ENCODE measurements at places on chromosomes 11 and 22.

DNA sequence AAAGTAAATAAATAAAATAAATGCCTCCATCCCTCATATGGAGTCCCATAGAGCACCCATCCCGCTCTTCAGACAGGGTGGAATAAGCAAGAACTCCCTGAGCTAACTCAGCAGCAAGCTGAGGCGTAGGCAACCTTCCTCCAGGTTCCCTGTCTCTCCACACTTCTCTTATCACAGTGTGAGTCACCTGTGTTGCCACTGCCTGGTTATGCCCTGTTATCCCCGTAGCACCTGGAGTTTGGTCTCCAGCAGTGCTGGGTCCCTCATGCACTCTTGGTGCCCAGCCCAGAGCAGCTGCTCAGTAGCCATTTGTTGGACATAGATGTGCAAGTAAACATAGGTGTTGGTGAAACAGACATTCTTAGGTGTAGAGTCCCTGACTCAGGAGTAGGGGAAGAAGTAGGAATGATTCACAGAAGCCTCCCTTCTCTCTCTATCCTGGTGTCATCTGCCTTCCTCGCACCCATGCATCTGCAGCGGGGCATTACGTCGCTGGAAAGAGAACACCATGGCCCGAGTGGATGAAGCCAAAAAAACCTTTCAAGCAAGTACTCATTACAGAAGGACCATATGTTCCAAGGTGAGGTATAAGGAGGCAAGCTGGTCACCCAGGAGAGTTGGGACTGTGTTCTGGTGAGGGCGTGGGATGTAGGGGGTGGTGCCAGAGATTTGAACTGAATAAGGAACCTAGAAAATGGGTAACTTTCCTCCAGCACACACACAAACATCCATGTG, 56.0 kb downstream of the PISD start:
- peak; percentile 85 for DNase-seq

DNA sequence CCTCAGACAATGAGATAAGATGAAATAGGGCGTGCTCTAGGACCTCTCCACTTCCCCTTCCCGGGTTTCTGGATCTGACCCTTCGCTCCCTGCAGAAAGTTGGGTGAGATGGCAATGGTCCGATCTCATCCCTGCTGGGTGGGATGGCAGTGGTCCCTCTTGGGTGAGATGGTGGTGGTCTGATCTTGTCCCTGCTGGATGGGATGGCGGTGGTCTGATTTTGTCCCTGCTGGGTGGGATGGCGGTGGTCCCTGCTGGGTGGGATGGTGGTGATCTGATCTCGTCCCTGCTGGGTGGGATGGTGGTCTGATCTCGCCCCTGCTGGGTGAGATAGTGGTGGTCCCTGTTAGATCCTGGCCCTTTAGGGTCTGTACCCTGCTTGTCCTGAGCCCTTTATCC, 21.3 kb downstream of the ST14 start:
- no peak for DNase-seq

GRCh38 chr11:113465786-113466185, 9.4 kb downstream of the DRD2 start:
- no peak for DNase-seq

- DNase-seq: no peak
Measured at GRCh38 chr11:35553831-35554230, 28.4 kb upstream of the PAMR1 start.

DNA sequence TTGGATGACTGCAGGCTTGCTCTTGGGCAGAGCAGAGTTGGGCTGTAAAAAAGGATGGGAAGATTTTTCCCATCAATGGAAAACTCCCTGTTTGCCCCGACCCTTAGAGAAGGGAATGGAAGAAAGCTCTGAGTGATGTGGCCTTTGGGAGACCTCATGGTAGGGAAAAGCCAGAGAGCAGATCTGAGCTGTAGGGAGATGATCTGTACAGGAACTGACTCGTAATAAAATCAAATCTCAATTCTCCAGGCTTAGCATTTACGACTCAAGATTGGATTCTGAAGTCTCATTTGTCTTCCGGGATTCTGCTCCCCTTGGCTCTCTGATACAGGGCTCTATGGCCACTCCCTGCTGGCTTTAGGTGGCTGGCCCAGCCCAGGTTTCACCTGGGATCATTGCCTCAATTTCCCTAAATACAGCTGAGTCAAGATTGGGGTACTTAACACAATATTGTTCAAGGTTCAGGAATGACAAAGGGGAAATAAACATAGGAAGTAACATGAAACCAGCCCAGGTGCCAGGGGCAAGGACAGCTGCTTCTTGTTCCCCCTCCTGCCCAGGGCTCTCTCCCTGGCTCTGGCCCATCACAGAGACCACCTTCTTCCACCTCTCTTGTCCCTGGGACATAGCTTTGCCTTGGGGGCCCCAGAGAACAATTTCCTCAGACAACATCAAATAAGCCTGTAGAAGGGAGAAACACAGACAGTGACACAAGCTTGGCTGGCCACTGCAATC, 38.4 kb upstream of the THY1 start:
- DNase-seq: no peak

DNA sequence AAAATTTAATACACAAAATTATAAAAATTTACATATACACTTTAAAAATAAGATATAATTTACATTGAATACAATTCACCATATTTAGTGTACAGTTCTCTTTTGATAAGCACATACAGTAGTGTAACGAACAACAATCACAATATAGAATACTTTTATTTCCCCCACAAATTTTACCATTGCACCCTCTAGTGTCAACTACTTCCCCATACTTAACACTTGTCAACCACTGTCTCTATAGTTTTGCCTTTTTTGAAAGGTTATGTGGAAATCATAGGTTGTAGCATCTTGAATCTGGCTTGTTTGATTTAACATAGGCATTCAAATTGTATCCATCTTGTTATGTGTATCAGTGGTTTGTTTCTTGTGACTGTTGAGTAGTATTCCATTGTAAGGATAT, 21.3 kb upstream of the PANX1 start:
- DNase-seq: no peak

DNA sequence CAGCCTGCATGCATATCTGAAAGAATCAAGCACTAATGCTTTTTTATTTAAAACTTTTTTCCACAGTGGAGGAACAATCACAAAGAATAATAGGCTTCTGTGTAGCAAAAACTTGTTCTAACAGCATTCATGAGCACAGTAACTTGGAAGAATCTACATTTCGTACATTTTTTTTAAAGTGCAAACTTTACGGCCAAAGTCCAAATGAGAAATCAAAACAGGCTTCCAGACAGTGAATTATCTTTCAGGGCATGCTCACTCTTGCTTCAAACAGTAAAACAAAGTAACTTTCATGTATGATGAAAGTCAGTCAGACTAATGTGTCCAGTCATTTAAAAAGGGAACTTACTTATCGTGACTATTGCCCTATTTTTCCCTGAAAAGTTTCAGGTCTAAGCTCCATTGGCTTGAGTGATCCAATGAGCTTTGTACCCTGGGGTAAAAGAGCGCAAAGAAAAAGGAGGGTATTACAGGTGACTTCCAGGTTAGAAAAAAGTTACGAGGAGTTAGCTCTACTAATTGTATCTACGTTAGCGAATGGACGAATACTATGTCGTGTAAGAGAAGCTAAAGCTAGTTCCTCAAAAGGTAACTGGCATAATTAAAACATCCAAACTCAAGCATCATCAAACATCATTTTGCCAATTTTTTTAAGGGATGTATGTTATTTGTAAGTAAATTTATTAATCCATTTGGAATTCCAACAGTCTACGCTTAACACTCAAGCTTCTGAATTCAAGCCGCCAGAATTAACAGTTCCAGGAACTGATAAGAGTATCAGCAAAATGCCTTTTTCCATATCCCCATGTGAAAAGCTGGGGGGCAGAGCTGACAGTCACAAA, 1.7 kb downstream of the PICALM start:
- no peak for DNase-seq

DNA sequence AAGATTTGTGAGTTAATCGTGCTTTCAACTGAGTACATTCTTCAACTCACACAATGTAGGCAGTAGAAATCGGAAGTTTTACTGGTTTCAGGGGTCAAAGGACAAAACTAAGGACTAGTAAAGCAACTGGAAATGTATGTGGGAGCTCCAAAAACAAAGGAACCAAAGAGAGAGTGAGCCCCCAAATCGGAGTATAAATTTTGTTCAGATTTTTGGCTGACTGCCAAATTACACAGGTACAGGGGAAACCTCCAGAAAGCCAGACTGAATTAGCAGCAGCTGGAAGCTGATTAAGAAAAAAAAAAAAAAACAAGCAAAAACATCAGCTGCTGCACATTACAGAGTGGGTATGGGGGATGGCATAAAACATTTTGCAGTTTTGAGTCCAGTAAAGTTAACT, 75.2 kb upstream of the GNAZ start:
- DNase-seq: no peak

- no peak for DNase-seq
Measured at GRCh38 chr22:32325416-32325801, 32.3 kb upstream of the RFPL3 start.

- DNase-seq: no peak
Measured at GRCh38 chr11:59918480-59918879, 19.8 kb upstream of the OOSP1 start.

- DNase-seq: no peak
Measured at GRCh38 chr11:119445850-119446249, 22.9 kb upstream of the THY1 start.

DNA sequence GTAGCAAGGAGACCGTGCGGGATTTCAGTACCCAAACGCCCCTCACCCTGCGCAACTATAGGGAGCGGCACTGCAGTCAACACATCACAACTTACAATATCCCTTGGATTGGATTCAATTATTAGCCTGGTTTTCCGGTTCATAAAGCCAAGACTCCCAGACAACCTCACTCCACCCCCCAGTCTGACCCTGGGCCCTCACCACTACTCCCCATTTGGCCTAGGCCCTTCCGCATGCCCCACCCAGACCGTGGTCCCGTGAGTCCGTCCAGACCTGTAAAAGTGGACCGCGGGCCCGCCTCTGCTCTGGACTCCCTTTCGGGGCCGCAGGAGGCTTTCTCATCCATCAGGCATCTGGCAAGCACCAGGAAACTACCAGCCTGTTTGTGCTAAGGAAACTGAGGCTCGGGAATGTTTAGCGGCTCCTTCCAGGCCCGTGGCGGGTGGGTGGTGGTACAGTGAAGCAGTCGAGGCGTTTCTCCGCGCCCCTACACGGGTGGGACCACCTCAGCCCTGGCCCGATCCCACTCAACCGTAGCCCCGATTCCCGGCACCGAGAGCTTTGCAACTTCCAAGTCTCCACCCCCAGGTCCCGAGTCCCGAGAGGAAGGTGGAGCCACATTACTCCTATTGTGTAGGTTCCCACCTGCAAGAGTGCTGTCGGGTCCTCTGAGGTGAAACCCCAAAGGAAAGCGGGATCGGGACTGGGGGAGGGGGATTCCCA, 679 bp upstream of the DPP3 start:
- no peak for DNase-seq

DNA sequence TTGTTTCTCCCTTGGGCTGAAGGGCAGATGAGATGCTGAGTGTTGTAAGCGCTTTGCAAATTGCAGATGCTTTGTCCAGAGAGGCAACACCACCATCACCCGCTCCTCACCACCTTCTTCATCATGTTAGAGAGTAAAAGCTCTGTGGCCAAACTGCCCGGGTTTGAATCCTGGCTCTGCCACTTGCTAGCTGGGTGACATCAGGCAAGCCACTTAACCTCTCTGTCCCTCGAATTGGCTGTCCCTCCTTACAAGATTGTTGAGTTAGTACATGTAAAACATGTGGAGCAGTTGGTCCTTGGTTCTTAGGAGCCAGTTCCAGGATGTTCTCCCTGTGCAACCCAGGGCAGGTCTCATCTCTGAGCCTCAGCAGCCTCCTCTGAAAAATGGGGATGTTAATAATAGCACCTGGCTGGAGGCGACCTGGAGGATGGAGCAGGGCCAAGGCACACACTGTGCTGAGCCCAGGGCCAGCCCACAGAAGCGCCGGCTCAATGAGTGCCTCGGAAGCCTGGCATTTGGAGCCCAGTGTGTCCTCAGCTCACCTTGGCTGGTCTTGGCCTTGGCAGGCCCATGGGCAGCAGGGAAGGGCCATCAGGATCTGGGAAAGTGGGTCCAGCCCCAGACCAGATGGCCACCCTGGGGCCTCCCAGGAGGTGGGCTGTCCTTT, 10.5 kb downstream of the C11orf86 start:
- DNase-seq: peak; percentile 97

GRCh38 chr22:21780259-21780658, 44.7 kb upstream of the YPEL1 start:
- DNase-seq: no peak

DNA sequence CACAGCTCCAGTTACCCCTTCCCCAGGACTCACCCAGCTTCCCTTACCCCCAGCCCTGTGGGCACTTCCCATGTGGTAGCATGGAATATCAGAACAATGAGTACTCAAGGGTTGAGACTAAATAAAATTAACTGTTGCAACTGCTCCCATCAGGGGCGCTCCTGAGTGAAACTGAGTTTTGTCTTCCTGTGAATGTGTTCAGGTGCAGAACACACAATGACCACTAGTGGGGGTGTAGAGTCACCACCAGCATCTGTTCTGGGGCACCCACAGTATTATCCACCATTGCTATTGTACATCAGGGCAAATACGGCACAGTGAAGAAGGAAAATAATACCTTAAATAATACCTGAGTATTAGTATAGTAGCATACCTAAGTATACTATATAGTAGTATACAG, 689.7 kb downstream of the TBC1D22A start:
- DNase-seq: no peak

DNA sequence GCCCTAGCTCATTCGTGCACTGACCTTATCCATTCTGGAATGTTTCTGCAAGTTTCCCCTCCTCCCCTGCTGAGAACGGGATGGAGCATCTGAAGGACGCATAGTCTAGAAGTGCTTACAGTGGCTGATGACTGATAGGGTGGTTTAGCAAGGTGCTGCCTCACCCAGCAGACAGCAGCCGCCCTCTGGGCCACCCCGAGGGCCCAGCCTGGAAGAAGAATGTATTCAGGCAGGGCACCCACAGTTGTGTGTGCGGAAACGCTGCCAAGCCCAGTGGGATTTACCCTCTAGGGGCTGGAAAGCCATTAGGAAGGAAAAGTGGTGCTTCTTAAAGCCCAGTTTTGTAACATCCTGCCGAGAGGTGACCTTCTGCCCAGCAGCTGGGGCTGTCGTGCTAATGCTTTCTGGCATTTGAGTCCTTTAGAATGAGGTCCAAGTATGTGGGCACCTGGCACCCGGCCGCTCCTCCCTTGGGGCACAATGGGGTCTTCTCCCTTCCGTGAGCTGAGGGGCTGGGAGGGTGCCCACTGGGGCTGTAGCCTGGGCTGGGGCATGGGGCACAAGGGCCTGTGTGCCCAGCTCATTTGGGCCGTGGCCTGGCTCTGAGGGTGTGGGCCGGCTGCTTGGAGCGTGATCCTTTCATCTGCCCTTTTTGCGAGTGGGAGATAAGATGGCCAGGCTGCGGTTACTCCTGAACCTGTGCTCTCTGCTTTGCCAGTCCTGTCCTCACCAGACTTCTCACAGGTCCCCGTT, 14.4 kb downstream of the FBLN1 start:
- no peak for DNase-seq

- DNase-seq: no peak
Measured at GRCh38 chr11:89267660-89268302, 90.1 kb downstream of the TYR start.

DNA sequence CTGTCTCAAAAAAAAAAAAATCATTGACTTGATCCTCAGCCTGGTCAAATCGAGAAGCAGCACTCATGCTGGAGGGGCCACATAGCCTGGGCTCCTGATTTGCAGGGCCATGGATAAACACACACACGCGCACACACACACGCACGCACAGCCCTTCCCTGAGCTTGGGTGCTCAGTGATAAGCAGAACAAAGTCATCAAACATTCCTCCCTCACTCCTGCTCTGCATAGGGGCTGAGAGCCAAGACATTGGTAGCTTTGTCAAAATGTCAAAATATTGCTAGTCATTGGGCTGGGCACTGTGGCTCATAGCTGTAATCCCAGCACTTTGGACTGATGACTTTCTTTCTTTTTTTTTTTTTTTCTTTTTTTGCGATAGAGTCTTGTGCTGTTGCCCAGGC, 34.0 kb upstream of the A4GALT start:
- no peak for DNase-seq

All from cerebellar cortex (tissue), 1 donor.